ENCODE measurements at places on chromosomes 11 and 22.
A peak's percentile ranks its signal among the peaks of the same experiment; 100 is the strongest.

- DNase-seq = no peak
These were observed 37.3 kb upstream of the POU2AF1 start for GRCh38 chr11:111416231-111416960.

GRCh38 chr22:46993633-46994032, 231.2 kb downstream of the TBC1D22A start:
- no peak for DNase-seq

GRCh38 chr22:49642331-49642730, 185.3 kb downstream of the BRD1 start:
- no peak for DNase-seq

GRCh38 chr11:1309498-1310317, at the start of gene TOLLIP:
Gene TOLLIP, minus strand, starts transcription at chr11:1309632. Its CDS starts 134 bp downstream, at chr11:1309498.
- peak; percentile 71 for DNase-seq

- DNase-seq = no peak
These were observed 111.7 kb downstream of the GGTLC2 start for GRCh38 chr22:22756109-22756508.

All from AG09319 (cell line).